ENCODE measurements at places on chromosomes 4 and X.

- DNase-seq: no peak
Observed at GRCh38 chr4:3462790-3463415, at the start of gene DOK7. Gene DOK7, plus strand, starts transcription at chr4:3463306. Its CDS starts 70 bp downstream, at chr4:3463376.

- DNase-seq: no peak
Observed at GRCh38 chr4:11073621-11074051, 355.1 kb downstream of the HS3ST1 start.

DNA sequence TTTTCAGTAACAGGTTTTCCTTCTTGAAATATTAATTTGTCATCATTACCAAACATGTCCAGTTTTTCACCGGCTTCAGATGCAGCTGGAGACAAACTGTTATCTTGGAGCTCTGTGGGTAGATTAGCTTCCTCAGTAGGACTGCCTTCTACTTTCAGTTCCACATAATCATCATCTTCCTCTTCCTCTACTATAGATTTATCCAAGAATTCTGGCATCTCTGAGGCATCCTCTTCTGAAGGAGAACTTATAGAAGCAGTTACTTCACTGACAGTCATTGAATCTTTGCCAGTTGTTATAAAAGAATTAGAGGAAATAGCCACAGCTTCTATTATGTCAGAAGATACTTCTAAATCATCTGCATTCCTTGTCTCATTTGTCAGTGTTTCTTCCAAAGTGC lies 162.9 kb downstream of the LRBA start:
- DNase-seq: no peak

DNA sequence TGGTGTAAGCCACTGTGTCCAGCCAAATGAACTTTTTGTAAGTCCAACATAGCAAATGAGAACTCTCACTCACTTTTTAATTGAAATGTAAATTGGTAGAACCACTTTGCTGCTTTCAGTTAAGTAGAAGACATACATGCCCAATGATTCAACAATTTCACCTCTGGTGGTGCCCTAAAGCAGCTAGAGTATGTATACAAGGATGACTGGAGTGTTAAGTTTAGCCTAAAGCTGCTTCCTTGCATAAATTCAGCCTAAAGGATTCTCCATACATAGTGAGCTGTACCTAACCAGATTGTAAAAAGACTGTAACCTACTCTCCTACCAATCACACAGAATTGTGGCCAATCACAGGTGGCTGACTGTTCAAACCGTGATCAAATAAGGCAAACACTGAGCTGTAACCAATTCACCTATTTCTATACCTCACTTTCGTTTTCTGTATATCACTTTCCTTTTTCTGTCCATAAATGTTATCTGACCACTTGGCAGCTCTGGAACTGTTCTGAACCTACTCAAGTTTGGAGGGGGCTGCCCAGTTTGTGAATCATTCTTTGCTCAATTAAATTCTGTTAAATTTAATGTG lies 39.9 kb downstream of the PDS5A start:
- DNase-seq: no peak

- no peak for DNase-seq
Observed at GRCh38 chrX:7131621-7132020, 15.9 kb upstream of the STS start.

GRCh38 chrX:97452283-97452682 lies 568.6 kb downstream of the RPA4 start:
- DNase-seq: no peak

- DNase-seq: no peak
Observed at GRCh38 chrX:132114607-132115006, 13.2 kb downstream of the FRMD7 start.

- DNase-seq: no peak
Observed at GRCh38 chrX:53631156-53631555, 55.4 kb downstream of the HUWE1 start.

DNA sequence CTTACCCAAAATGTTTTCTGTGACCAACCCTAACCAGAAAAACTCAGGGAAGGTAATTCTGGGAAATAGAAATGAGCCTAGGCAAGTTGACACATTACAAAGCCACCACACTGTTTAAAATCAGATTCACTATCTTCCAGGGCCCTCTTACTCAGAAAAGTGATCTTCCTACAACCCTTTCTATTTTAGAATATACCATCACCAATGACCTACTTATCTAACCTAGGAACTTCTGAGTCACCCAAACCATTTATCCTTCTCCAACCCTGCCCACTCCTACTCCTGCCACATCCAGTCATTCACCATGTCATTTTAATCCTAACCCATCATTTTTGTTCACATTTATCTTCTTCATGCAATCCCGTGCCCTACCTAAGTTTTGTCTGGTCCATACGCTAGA lies 89.9 kb downstream of the FTHL17 start:
- no peak for DNase-seq

- no peak for DNase-seq
Observed at GRCh38 chr4:8198906-8199593, at the start of gene SH3TC1. Gene SH3TC1, plus strand, starts transcription at chr4:8199290. Its CDS starts 5,905 bp downstream, at chr4:8205195.

- DNase-seq: no peak
Observed at GRCh38 chr4:8909548-8909947, 37.9 kb upstream of the HMX1 start.

- no peak for DNase-seq
Observed at GRCh38 chr4:24816797-24817196, 21.4 kb downstream of the SOD3 start.

GRCh38 chr4:82954212-82954611 lies 53.7 kb downstream of the THAP9 start:
- DNase-seq: no peak

- no peak for DNase-seq
Observed at GRCh38 chr4:21763855-21764254, 184.7 kb downstream of the KCNIP4 start.

GRCh38 chrX:106707771-106708454 lies 18.6 kb upstream of the RNF128 start:
- DNase-seq: no peak

DNA sequence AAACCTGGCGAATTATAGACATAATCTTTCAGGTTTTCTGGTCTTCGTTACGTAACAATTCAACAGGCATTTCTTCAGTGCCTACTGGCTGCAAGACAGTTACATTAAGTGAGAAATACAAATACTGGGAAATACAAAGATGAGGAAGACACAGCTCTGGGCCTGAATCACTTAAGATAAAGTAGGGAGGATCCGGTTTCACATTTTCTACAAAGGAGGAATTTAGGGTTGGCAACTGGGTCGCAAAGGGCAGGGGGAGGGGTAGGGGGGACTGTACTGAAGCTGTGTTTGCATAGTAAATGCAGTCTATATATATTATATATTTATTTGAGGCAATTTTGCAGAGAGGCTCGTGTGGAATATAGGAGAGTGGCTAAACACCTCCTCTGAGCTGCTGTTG lies 107.4 kb downstream of the MAML3 start:
- DNase-seq: no peak

GRCh38 chrX:67338262-67338661 lies 205.6 kb upstream of the AR start:
- DNase-seq: no peak

DNA sequence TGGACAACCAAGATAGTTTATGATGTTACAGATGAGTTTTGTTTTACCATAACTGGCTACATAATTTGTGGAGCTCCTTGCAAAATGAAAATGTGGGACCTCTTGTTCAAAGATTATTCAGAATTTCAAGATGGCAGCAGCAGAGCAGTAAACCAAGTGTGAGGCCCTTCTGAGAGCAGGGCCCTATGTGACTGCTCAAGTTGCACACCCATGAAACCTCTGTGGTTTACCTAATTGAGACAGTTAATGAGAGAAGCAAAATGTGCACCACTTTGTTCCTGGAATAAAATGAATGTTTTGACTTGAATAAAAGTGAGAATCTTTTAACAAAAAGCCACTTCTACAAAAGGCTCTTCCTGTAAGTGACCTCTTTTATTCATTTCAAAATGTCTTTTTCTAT lies 519.2 kb downstream of the RPA4 start:
- DNase-seq: no peak

DNA sequence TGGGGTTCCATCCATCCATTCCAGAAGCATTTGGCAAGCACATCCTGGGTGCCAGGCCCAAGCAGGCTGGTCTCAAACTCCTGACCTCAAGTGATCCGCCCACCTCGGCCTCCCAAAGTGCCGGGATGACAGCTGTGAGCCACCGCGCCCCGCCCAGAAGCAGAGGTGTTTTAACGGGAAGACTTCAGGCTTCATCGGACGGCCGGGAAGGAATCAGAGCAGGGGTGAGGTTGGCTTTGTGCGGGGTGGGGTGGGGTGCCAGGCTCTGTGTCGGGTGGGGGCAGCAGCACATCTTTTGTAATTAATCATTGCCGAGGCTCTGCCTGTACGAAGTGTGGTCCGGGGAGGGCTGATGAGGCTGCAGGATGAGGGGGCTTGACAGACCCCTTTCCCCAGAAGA lies 5.1 kb upstream of the SLC25A6 start:
- DNase-seq: no peak

DNA sequence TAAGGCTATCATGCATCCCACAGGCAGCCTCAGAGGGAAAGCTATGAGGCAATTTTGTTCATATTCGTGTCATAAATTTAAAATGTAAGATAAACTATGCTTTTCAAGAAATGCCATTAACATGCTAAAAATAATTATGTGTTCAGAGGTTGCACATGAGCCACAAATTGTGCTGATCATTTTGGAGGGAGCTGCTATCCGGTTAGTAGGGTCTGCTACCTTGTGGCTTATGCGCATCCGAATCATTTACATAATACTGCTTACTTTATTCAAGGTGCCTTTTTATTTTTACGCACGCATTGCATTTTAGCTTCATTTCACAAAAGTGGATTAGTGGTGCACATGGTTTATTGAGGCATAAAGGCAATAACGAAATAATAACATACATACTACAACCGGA lies 76.4 kb upstream of the WWC2 start:
- no peak for DNase-seq

DNA sequence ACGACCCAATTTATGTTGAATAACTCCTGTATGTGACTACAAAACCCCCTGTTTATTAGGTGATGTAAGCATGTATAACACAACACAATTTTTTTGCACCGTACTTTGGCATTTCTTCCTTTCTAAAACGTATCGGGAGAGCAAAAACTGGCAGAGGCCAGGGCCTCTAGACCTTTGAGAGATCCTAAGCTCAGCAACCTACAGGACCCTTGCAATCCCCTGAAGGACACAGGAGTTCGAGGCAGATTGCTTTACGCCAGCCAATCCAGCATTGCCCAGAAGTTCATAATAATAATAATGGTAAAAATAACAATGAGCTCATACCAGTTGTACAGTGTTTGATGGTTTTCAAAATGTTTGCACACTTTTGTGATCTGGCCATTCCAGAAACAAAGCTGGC lies 7.7 kb downstream of the NKX3-2 start:
- no peak for DNase-seq

DNA sequence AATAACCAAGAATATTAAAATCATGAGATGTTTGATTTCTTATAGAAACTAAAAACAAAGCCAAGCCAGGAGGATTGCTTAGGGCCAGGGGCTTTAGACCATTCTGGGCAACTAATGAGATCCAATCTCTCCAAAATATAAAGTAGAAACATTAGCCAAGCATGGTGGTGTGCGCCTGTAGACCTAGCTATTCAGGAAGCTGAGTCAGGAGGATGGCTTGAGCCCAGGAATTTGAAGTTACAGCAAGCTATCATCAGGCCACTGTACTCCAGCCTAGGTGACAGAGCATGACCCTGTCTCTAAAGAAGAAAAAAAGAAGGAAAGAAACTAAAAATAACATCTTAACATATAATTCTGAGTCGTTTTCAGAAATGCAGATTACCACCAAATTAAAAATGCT lies 96.7 kb downstream of the NAF1 start:
- DNase-seq: no peak

DNA sequence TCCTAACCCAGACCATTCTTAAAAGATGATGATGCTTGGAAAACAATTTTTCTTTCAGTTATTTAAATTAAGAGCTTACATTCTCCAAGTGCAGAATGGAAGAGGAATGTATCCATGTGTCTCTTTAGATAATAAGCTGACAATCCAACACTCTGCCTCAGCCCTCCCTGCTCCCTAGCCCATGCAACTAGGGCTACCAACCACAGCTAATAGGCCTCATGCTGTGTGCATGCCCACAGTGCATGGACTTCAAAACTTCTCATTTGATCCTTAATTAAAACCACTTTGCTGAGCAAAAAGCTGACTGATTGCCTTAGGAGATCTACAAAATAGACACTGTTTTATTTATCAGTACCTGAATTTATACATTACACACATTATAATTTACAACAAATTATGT lies 473.9 kb downstream of the GALNTL6 start:
- no peak for DNase-seq

DNA sequence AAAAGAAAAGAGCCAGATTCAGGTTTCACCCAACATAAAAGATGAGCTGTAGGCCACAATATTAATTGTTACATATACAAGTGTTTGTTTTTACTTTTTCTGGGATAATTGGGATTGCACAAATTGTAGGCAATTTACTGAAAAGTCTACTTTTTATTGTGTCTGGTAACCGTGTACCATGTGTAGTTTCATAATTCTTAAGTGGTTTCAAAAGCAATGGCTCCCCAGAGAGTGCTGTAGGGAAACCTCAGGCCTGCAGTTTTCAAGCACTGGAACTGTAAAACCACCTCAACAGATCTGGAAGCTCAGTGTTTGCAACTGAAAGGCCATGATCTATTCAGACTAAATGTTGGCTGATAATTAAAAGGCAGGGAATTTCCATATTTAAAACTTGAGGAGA lies 53.9 kb upstream of the MMAA start:
- no peak for DNase-seq

- no peak for DNase-seq
Observed at GRCh38 chr4:102420563-102421398, 75.5 kb upstream of the SLC39A8 start.

DNA sequence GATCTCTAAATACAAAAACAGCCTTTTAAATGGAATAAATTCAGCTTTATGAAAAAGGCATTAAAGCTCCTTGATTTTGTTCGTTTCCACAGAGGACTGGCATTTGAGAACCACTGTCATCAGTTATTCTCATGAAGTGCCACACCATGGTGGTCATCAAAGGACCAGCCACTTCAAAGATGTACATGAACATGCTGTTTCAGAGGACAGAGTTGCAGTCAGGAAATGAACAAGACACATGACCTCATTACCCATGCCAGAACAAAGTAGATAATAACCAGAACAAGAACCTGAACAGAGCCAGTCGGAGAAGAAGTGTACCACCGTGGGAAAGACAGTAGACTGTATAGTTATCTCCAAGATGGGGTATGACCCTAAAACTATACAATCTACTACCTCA lies 122.7 kb upstream of the HSD17B10 start:
- no peak for DNase-seq

GRCh38 chr4:40182954-40183353 lies 13.9 kb upstream of the RHOH start:
- DNase-seq: no peak

GRCh38 chr4:186105647-186106321 lies 1.3 kb downstream of the FAM149A start:
- DNase-seq: no peak

DNA sequence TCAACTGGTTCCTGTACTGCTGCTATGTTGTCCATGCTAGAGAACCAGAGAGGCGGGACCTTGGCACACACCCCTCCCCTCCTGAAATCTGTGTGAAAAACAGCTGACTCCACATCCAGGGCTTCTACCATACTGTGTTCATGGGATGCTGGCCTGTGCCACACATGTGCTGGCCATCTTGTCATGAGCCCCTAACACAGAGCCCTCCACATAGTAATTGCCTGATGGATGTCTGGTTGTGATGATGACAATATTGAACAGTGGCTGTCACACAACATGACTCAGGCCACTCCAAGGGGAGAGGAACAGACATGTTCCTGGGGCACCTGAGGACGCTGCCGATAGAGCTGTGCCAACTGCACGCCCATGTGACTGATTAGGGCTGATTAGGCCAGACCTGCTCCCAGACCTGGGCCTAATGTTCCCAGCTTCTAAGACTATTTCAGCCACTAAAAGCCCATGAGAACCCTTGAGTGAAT lies 13.1 kb downstream of the SLC25A5 start:
- DNase-seq: no peak

Data from stimulated activated CD4-positive, alpha-beta T cell treated with anti-CD3 and anti-CD28 coated beads, Interleukin-1b, Interleukin-23, amount 100 ng/mL, for 1 hour (primary cell).